Right cardiac atrium (tissue), 5 donors: ENCODE measurements at places on chromosomes 2 and 18. TPM values are rescaled to one million over a fixed set of nuclear protein-coding genes. Genes with fewer than 3 reads are reported as not detected.

DNA sequence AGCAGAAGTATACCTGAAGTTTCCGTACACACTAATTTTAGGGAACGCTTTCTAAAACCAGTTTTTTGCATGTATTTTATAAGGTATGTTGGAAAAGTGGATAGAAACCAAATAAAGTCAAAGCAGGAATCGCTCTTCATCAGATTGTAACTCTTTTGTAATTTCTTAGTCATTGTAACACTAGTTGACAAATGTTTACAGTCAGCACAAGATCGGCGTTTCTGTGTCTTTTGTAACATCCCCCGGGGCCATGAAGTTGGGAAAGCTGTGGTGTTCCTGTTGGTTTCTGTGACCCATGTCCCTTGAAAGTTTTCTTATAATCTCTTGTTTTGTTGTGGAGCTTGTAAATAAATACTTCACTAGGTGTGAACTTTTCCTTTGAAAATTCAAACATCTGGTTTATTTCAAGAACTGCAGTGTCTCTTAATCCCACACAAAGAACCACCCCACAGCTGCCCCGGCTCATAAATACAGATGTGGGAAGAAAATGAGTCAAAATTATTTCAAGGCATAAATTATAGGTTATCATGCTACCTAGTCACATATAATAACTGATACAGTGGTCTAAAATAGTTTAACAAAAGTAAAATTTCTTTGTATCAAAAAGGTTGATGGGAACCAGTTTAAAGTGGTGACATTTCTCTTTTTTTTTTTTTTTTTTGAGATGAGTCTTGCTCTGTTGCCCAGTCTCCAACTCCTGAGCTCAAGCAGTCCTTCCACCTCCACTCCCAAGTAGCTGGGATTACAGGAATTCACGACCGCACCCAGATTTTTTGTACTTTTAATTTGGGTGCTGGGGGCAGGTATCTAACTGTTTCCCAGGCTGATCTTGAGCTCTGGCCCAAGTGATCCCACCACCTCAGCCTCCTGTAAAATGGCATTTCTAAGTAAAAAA, 751 bp upstream of the NMI start:
- DNase-seq = no peak

GRCh38 chr2:159030674-159031380, 62.4 kb downstream of the TANC1 start:
- peak; percentile 85 for DNase-seq

Gene MPHOSPH10
- polyA plus RNA-seq = 23.4 TPM

DNA sequence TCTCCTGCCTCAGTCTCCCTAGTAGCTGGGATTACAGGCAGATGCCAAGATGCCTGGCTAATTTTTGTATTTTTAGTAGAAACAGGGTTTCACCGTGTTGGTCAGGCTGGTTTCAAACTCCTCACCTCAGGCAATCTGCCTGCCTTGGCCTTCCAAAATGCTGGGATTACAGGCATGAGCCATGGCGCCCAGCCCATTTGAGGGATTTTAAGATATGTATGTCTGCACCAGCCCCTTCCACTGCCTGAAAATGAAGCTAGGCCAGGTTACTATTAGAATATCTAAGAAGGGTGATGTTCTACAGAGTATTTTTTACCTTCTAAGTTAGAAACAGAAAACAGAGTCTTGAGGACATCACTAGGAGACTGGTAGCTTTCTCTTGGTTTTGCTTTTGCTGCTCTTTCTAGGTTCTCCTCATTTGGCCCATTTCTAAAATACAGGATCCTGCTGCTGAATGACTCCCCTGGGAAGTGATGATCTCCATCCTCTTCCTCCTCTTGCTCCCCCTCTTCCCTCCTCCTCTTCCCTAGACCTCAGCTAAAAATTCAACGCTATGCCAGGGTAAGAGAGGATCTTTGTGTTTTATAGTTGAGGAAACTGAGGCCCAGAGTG, 118.5 kb downstream of the MYCN start:
- no peak for DNase-seq

DNA sequence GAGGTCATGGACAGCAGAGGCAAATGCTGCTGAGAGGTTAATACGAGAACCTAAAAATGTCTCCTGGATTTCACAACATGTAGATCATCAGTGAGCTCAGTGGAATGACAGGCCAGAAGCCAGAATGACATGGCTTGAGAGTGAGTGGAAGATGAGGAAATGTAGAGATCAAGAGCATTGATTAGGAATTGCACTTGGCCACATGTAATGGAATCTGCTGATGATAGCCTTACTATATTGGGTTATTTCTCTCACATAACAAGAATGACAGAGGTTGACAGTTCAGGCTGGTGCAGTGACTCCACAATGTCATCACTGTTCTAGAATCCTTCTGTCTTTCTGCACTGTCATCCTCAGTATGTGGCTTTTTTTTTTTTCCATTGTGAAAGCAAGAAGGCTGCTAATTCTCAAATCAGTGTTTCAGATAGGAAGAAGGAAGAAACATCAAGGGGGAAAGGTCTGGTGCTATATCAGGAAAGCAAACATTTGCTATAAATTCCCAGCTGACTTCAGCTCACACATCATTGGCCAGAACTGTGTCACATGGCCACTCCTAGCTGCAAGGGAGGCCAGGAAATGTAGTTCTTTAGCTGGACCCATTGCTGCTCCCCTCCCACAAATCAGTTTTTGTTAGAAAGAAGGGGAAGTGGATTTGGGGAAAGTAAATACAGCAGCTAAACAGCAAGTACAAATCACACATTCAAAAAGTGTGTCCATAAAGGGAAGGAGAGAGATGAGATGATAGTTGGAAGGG, 127.2 kb downstream of the FAM161A start:
- no peak for DNase-seq
